ENCODE measurements at places on chromosomes 2 and 18.

DNA sequence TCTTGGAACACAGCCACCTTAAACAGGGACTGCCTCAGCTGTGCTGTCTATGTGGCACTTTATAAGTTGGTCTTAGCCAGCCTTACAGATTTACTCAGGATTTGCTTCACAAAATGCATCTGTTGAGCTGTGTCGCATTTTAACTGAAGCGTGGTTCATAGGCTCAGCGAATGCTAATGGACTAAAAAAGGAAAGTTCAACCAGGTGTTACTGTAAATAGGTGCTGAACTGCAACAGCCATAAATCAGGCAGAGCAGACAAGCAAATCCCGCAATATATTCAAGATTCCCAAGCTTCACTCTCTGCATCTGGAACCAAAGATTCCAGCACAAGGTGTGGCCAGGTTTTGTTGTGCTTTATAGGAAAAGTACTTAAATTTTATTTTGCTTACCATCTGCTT lies 130.0 kb downstream of the EPHA4 start:
- no peak for DNase-seq

GRCh38 chr2:130756053-130756873 lies 923 bp downstream of the AMER3 start:
- no peak for DNase-seq

DNA sequence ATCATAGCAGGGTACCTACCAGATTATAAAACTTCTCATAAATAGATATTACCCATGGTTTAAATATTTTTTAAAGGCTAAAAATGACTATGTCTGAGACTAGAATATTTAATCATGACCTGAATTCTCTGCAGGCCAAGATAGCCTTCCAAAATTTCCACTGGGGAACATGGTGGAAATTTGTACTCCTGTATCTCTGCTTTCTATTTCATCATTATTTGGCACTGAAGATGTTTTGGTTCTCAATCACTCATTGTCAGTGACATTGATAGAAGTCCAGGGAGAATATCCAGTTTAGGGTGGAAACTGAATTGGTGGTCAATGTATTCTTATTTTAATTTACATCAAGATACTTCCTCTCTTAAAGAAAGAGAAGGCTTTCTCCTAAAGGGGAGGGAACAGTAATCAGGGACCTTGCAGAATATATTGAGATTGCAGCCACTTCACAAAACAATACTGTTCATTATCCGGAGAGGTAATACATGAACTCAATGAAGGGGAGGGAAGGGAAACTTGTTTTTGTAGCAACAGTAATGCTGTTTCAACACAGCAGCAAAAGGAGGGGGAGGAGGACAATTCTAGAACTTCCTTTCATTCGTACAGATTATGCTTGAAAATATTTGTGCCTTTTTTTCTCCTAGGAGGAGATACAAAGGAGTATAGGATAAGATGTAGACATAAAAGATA lies 34.1 kb downstream of the EEF1B2 start:
- DNase-seq = no peak

GRCh38 chr2:33395655-33396249 lies 80.7 kb upstream of the RASGRP3 start:
- peak; percentile 10 for DNase-seq

DNA sequence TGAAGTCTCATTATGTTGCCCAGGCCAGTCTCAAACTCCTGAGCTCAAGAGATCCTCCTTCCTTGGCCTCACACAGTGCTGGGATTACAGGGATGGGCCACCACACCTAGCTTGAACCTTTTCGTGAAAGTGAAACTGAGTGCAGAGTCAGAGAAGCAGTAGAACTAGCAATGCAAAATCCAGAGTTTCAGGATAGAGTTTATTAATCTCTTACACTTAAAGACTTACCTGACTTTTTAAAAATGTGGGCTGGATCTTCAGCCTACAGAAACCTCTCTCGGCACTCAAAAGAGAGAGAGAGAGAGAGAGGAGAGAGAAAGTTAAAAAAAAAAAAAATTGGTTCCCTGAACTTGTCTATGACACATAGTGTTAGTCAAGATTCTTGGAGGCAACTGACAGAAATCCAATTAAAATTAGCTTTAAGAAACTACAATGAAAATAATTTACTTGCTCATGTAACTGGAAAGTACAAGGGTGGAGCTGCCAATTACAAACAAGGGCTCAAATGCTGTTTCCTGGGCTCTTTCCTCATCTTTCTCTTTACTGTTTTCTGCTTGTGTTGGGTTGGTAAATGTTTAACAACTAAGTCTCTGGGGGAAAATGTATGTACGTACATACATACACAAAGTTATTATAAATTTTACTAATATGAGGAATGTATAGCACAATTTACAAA lies 98.1 kb upstream of the CERS6 start:
- DNase-seq = no peak

DNA sequence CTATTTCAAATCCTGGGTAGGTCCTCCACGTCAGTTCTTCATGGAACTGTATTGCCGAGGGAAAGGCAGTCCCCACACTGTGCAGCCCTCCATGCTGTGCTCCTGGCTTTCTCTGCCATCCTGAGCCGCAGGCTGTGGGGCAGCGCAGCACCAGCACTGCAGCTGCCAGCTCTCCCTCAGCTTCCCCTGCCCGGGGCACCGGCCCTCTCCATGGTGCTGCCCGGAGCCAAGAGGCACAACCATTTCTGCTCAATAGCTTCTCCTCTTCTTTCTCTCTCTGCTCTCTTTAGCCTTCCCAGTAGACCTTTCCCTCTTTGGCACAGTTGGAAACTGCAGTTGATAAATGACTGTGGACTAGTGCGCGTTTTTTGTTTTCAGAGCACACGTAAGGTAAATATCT lies 12.1 kb downstream of the ANKRD23 start:
- no peak for DNase-seq

DNA sequence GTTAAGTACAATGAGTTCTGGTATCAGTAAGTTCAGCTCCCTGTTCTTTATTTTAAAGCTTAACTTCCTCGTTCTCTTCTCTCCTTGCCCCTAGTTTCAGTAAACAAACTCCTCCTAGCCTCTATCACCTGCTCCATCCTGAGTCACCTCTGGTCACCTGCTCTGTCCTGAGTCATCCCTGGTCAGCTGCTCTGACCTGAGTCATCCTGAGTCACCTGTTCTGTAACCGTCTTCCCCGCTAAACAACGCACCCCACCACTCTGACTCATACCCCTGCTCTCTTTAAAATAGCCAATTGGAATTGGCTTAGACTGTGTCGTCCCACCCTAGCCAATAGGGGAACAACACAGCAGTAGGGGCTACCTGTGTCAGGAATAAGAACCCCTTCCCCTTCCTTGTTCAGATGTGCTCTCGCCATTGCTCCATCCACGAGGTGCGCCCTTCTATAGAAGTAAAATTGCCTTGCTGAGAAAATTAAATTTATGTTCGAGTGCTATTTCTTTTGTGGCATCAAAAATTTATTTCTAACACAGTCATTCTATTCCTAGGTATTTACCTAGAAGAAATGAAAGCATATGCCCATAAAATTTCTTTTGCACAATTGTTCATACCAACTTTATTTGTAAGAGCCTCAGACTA lies 24.9 kb upstream of the RMND5A start:
- no peak for DNase-seq
